ENCODE measurements at places on chromosomes 6 and 20. TPM values are rescaled to one million over a fixed set of nuclear protein-coding genes. Genes with fewer than 3 reads are reported as not detected.

Gene TMEM74B
- total RNA-seq: 4.1 TPM

- DNase-seq: peak; percentile 66
Measured at GRCh38 chr20:59087829-59088433, 45.3 kb upstream of the PRELID3B start.

Gene SYCP2L
- 0.38 TPM for total RNA-seq

Gene TMEM170B
- 3.1 TPM for total RNA-seq

Gene CST4
- total RNA-seq: not detected

GRCh38 chr6:30113003-30113759 lies at the start of gene TRIM31:
Gene TRIM31 (minus strand): TSS chr6:30113090. CDS start chr6:30112805, 285 bp downstream.
- DNase-seq: no peak

Gene UTRN
- 24.1 TPM for total RNA-seq

DNA sequence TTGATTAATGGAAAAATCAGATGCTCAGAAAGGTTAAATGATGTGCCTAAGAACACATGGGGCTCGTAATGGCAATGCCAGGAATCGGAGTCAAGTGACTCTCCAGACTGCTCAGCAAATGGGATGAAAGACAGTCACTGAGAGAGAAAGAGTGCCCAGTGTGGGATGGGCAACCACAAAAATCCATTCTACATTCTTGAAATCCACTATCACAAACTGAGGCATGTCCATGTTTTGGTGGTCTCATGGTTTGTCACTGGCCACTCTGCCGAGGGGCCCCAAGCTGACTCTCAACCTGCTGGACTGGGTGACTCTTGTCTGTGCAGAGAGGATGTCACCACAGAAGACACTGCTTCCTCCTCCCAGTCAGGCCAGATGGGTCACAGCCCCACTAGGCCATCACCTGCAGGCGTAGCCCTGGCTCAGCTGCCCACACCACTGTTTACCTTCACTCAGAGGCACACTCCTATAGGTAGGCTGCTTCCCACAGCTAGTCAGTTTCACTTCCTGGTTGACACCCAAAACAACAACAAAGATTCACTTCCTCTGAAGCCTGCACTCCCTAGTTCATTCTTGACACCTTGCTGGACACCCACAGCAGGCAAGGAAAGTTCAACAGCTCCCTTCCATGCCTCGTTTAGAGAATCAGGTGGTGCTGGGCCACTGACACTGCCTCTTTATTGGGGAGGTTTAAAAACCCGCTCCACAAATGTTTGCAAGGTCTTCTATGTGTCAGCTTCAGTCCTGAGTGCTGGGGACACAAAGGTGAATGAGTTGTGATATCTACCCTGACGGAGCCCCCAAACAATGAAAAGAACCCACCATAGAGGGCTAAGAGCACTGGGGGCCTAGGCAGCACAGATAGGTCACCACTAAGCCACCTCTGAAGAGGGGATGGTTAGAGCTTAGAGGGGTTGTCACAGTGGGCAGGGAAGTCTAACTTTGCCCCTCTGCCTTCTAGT lies 21.7 kb downstream of the MAP1LC3A start:
- DNase-seq: no peak

- no peak for DNase-seq
Measured at GRCh38 chr6:7993399-7993798, 70.8 kb downstream of the BLOC1S5 start.

Gene RNF146
- total RNA-seq: 27.5 TPM

Gene TMEM14A
- 11.0 TPM for total RNA-seq

Gene PPP1R11
- 26.1 TPM for total RNA-seq

Gene RAET1L
- total RNA-seq: not detected

GRCh38 chr6:25042036-25042521 lies 106.3 kb upstream of the RIPOR2 start:
- DNase-seq: no peak

DNA sequence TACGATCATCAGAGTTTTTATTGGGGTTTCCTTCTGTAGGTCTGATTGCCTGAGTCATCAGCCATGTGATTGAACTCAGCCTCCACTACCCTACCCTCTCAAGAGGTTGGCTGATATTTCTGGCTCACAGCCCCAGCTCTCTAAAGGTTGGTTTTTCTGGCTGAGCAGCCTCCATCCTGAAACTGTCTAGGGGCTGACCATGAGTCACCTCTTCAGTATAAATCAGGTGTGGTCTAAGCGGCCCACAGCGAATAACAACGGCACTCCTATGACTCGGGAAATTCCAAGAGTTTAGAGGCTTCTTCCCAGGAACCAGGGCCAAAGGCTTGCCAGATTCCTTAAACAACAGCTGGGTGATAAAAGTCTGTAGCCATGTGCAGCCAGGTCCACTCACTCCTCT lies 115.5 kb downstream of the SOD2 start:
- DNase-seq: no peak

DNA sequence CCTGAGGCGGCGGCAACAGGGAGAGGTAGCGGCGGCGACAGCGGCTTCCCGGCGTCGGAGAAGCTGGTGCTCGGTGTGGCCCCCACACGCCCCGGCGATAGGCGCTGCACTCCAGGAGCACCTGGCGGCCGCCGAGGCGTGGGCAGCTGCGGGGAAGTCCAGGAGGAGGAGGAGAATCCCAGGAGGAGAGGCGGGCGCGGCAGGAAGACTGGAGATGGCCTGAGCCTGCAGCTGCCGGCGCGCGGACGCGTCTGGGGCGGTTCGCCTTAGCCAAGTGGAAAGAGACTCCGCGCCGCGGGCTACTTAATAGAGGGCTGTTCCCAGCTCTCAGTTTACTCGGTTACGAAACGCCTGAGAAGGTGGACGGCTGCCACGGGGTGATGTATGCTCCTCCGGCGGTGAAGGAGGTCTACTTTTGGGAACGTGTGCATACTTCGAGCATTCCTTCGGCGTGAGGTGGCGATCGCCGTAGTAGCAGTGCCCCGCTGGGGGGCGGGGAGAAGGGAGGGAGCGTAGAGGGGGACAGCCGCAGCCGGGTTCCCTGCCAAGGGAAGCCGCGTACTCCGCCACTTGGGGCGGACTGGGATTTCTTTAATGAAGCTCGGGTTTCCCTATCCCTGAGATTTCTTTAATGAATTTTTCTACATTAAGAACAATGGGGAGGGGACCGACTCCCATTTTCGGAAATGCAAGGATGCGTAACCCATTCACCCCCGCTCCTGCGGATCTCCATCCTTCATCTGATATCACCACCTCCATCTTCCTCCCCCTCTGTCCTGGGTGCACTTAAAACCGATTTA lies at the start of gene COL12A1:
Gene COL12A1 (minus strand): TSS at position 278 of the 800 bp plus-strand sequence. CDS start 3,261 bp downstream, outside the sequence.
- DNase-seq: peak; percentile 85

Gene ZC3H12D
- 0.18 TPM for total RNA-seq

DNA sequence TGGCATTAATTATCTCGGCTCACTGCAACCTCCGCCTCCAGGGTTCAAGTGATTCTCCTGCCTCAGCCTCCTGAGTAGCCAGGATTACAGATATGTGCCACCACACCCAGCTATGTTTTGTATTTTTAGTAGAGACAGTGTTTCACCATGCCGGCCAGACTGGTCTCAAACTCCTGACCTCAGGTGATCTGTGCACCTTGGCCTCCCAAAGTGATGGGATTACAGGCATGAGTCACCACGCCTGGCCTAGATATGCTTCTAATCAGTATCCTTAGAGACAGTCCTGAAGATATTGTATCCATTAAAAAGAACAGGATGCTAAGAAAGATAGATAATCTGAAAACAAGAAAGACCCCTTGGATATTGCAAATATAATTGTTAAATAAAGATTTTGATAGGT lies 3.1 kb upstream of the IPCEF1 start:
- no peak for DNase-seq

GRCh38 chr20:53337390-53338101 lies 256.1 kb downstream of the ZNF217 start:
- no peak for DNase-seq

Gene NMBR
- total RNA-seq: not detected

GRCh38 chr6:13063300-13063918 lies 264.9 kb downstream of the TBC1D7 start:
- DNase-seq: no peak

DNA sequence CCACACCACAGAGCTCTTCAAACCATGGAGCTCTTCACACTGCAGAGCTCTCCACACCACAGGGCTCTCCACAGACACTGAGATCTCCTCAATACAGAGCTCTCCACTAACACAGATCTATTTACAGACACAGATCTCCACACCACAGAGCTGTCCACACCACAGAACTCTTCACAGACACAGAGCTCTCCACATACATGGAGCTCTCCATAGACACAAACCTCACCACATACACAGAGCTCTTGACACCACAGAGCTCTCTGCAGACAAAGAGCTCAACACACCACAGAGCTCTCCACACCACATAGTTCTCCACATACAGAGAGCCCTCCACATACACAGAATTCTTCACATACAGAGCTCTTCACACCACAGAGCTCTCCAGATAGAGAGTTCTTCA lies 53.0 kb downstream of the ERMARD start:
- no peak for DNase-seq

DNA sequence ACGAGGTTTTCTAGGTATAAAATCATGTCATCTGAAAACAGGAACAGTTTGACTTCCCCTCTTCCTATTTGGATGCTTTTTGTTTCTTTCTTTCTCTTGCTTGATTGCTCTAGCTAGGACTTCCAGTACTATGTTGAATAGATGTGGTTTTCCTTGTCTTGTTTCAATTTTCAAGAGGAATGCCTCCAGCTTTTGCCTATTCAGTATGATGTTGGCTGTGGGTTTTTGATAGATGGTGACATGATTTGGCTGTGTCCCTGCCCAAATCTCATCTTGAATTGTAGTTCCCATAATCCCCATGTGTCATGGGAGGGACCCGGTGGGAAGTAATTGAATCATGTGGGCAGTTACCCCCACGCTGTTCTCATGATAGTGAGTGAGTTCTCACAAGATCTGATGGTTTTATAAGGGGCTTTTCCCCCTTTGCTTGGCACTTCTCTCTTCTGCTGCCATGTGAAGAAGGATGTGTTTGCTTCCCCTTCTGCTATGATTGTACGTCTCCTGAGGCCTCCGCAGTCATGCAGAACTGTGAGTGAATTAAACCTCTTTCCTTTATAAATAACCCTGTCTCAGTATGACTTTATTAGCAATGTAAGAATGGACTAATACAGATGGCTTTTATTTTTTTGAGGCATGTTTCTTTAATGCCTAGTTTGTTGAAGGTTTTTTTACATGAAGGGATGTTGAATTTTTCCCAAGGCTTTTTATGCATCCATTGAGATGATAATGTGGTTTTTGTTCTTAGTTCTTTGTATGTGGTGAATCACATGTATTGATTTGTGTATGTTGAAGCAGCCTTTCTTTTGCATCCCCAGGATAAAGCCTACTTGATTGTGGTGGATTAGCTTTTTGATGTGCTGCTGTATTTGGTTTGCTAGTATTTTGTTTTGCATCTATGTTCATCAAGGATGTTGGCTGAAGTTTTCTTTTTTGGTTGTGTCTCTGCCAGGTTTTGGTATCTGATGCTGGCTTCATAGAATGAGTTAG lies 239.1 kb downstream of the THBS2 start:
- no peak for DNase-seq

Gene ARFRP1
- 24.2 TPM for total RNA-seq

DNA sequence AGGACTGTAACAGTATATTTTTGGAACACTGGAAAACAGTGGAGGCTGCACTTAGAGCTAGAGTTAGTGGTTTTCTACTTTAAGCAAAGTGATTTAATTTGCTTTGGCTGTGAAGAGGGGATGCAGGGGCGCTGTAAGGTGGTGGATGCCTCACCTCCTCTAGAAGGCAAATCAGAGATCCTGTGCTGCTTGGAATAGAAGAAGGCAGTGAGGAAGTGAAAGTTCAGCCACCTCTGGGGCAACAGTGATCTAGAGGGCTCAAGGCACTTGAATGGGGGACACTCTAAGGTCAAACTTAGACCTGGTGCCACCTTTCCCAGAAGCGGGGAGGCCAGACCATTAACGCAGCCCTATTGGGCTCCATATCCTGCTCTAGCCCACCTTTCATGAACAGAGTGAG lies 19.0 kb upstream of the SNRPB2 start:
- DNase-seq: no peak

Gene DCDC2
- 0.18 TPM for total RNA-seq
